ENCODE measurements at places on chromosomes 12 and 14.

DNA sequence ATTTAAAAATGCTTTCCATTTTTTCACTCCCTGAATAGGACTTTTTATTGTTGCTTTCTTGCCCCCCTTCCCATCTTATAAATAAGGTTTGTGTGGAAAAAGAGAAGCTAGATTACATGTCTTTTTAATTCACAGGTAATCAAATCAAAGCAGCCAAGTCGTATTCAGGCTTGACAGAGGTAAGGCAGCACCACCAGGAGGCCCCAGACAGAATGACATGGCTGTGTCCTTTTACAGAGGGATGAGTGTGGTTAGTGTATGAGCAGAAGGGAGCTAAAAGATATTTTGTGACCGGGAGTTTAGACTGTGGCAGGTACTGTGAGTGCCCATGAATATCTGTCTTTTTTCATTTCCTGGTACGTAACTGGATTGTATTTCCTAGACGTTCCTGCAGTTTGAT is 596.1 kb downstream of the ETNK1 start:
- DNase-seq = no peak

- no peak for DNase-seq
Measured at GRCh38 chr12:105704787-105705186, 374.3 kb downstream of the C12orf75 start.

DNA sequence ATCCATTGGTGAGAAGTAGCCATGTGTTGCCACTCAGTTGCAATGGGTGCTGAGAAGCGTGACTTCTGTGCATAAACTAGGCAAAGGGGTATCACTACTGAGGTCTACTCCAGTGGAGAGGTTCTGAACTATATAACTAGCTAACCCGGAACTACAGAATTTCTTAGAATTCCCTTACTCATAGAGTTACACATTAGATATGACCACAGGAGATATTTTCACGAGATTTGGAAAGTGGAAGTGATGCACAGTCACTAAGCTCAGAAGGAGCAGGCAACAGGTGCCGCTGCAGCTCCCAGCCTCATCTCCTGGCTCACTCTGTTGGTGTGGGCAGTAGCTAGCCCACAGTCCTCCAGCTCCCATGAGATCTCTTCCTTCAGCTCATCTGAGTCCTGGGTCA is 136.6 kb downstream of the SSPN start:
- DNase-seq = no peak

GRCh38 chr12:127257366-127257935 is 1009.5 kb upstream of the TMEM132C start:
- no peak for DNase-seq

- no peak for DNase-seq
Measured at GRCh38 chr12:75587340-75588106, 76.1 kb upstream of the KRR1 start.

Measured in CD4-positive, alpha-beta T cell treated with Interleukin-15 for 1 hour (primary cell).